ENCODE measurements at places on chromosomes 1 and 21. TPM values are rescaled to one million over a fixed set of nuclear protein-coding genes. Genes with fewer than 3 reads are reported as not detected.
A peak's percentile ranks its signal among the peaks of the same experiment; 100 is the strongest.

The CNTN2 gene
- not detected for total RNA-seq

GRCh38 chr1:160789051-160789701, 6.8 kb upstream of the LY9 start:
- no peak overlapping the region for H3K27ac ChIP-seq
- H3K4me1 ChIP-seq, result peaks cover 17% of the 10 kb centered on the region
- H3K27me3 ChIP-seq, result no peaks in the 10 kb centered on the region
- no peak for DNase-seq
- no peak overlapping the region for H3K4me3 ChIP-seq

GRCh38 chr1:214002472-214002871, 14.7 kb downstream of the PROX1 start:
- no peaks in the 10 kb centered on the region for H3K27me3 ChIP-seq
- no peak overlapping the region for H3K27ac ChIP-seq
- no peak overlapping the region for H3K4me3 ChIP-seq
- no peaks in the 10 kb centered on the region for H3K36me3 ChIP-seq

DNA sequence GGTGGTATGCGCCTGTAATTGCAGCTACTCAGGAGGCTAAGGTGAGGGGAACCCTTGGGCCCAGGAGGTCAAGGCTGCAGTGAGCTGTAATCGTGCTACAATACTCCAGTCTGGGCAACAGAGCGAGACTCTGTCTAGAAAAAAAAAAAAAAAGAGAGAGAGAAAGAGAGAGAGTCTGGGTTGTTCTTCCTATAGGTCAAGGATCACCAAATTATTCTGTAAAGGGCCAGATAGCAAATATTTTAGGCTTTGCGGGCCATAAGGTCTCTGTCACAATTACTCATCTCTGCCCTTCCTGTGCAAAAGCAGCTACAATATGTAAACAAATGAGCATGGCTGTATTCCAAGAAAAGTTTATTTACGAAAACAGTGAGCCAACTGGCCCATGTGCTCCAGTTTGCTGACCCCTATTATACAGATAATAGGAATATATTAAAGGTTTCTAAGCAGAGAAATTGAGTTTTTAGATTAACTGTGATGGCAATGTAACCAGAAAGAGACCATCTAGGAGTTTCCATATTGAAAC, 2.1 kb downstream of the SASS6 start:
- H3K36me3 ChIP-seq, result peaks cover 2% of the 10 kb centered on the region
- H3K27me3 ChIP-seq, result no peaks in the 10 kb centered on the region
- H3K4me1 ChIP-seq, result peaks cover 50% of the 10 kb centered on the region
- H3K4me3 ChIP-seq, result peak overlapping the region; percentile 34
- H3K27ac ChIP-seq, result no peak overlapping the region
- no peak for DNase-seq
